CD4-positive, alpha-beta T cell treated with Interleukin-21 for 1 hour (primary cell): ENCODE measurements at places on chromosomes 4 and X.

GRCh38 chr4:88953400-88953799, 103.6 kb downstream of the FAM13A start:
- DNase-seq = no peak

DNA sequence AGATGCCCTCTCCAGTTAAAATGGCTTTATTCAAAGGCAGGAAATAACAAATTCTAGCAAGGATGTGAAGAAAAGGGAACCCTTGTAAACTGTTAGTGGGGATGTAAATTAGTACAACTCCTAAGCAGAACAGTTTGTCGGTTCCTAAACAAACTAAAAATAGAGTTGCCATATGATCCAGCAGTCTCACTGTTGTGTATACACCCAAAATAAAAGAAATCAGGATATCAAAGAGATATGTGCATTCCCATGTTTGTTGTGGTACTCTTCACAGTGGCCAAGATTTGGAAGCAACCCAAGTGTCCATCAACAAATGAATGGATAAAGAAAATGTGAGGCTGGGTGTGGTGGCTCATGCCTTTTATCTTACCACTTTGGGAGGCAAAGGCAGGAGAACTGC, 36.1 kb downstream of the ADH7 start:
- DNase-seq = no peak

GRCh38 chr4:55340266-55340665, 5.8 kb upstream of the SRD5A3 start:
- DNase-seq = no peak

GRCh38 chrX:131792789-131793462, 230.2 kb upstream of the STK26 start:
- no peak for DNase-seq

DNA sequence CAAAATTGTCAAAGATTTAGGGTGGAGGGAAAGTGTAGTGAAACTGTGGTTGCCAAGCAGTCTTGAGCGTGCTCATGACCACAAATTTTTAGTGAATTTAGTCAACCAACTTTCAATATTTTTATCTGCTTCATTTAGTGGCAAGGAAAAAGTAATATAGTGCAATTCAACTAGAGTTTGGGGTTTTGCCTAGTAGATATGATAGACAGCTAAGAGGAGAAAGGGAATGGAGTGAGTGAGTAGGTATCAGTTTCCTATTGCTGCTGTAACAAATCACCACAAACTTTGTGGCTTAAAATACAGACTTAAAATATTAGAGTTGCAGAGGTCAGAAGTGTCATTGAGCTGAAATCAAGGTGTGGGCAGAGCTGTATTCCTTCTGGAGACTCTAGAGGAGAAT, 3.7 kb upstream of the CT47C1 start:
- no peak for DNase-seq

DNA sequence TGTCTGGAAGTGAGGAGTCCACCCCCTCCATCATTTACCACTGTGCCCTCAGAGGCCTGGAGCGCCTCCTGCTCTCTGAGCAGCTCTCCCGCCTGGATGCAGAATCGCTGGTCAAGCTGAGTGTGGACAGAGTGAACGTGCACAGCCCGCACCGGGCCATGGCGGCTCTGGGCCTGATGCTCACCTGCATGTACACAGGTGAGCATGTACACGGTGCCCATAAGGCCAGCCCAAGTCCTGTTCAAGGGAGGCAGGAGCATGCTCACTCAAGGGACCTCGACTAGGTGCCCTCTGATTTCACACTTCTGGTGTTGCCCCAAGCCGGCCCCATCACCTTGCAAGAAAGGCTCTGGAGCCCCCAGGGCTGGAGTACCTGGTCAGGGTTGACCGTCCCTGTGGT, 13.4 kb upstream of the MSANTD1 start:
- DNase-seq = no peak

- no peak for DNase-seq
These were observed 52.5 kb downstream of the VGLL1 start for GRCh38 chrX:136584545-136584944.

DNA sequence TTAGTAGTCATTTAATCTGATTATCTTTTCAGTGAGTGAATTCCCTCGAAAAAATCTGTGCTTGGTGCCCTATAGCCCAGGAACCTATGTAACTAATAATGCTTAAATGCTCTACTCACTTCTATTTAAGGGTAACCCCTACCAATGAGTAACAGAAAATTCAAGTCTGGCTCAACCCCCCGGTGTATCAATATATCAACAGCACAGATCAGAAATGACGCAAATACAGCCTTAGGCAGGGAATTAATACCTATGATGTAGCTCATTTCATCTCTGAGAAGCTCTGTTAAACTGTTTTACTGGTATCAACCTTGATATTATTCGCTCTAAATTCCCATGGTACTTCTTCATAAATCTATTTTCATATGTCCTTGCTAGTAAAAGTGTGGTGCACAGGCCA, 28.6 kb downstream of the PDGFC start:
- DNase-seq = no peak

DNA sequence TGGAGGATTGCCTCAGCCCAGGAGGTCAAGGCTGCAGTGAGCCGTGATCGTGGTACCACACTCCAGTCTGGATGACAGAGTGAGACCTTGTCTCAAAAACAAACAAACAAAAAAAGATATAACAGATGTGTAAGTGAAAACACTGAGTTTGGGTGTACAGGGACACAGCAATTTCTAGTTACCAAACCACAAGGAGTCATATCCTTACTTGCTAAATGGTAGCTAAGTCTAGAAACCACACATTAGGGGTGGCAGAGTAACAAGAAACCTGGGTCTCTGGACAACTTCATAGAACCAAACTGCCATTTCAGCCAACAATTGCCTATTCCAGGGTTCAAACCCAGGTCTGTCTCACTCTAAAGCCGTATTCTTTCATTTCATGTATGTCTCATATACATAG, 20.8 kb downstream of the PPEF2 start:
- no peak for DNase-seq

GRCh38 chr4:129821073-129821472, 725.1 kb downstream of the C4orf33 start:
- no peak for DNase-seq

GRCh38 chr4:16858275-16858752, 40.1 kb downstream of the LDB2 start:
- no peak for DNase-seq

DNA sequence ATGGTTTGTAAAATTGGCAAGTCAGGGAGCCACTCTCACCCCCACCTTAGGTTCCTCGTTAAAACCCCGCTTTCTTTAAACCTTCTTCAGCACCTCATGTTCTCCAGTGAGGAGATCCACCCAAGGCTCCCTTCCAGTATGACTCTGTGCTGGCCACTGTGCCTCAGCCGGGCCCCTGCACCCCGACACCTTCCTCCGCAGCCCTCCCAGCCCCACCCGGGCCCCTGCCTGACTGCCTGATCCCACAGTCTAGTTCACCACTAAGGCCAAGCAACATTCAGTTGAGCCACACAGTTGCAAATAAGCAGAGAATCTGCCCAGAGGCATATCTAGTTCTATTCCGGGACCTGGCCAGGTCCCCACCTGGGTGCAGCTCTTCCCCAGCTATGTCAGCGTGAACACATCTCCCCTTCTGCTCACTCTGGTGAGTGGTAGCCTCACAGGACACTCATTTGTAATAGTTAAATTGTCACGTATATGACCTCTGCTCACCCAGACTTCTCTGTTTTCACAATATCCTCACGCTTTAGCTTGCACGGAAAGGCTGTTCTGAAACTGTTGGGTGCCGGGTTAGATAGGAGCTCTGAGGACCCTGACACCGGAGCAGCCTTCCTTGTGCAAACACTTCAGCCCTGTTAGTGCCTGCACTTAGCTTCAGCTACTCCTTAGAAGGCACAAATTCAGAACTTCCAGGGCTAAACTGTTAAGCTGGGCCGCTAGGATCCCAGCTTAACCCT, 146.8 kb downstream of the DCTD start:
- no peak for DNase-seq

GRCh38 chr4:137819964-137820383, 287.7 kb upstream of the PCDH18 start:
- no peak for DNase-seq

DNA sequence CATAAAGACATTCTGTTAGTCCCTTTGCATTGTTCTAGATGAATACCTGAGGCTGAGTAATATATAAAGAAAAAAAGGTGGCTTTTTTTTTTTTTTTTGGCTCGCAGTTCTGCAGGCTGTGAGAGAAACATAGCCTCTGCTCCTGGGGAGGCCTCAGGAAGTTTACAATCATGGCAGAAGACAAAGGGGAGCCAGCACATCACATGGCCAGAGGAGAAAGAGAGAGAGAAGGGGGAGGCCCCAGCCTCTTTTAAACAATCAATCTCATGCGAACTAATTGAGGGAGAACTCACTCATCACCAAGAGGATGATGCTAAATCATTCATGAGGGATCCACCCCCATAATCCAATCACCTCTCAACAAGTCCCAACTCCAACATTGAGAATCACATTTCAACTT, 364.0 kb upstream of the EPHA5 start:
- DNase-seq = no peak

- DNase-seq = no peak
These were observed 21.7 kb upstream of the DCLK2 start for GRCh38 chr4:150056569-150056968.

DNA sequence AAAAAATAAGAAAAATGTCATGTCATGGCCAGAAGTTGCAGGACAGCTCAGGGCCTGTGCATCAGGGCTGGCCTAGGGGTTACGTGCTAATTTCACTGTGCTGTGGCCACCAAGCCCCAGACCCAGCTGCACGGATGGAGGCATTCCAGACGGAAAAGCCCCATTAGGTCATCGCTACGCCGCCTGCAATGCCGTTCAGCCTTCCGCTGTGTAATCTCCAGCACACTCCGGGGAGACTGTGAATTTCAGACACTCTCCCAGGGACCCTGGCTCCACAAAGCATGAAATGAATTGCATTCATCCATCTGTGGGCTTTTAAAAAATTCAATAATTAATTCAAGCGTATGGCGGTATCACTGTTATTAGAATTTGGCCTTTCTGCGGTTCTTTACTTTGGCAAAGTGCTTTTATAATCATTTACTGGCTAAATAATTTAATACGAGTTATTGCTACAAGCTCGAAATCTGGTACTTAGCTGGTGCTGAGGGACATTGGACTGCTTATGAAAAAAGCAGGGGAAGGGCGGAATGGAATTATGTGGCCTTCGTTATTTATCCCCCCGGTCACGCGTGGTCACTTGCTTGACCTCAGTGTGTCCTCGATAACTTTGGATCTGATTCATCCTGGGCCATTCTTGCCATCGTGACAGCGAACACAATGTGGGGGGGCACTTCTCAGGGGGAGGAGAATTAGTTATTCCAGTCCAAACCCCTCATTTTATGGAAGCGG, 9.0 kb upstream of the NSG1 start:
- DNase-seq = no peak

DNA sequence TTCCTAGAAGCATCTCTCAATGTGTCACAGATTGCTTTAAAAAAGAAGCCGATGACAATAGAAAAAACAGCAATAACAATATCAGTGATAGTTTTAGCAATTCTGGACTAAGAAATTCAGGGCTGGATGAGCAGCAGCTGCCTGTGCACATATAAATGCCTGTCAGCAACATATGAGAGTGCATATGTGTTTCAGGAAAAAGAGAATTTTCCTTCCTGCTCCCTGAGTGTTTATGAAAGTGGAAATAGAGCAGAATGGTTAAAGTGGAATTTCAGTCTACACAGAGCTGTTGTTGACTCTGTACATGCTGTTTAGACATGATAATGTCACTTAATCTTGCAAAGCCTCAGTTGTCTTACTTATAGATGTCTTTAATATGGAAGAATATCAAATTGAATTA, 164.4 kb upstream of the PCDH7 start:
- DNase-seq = no peak

DNA sequence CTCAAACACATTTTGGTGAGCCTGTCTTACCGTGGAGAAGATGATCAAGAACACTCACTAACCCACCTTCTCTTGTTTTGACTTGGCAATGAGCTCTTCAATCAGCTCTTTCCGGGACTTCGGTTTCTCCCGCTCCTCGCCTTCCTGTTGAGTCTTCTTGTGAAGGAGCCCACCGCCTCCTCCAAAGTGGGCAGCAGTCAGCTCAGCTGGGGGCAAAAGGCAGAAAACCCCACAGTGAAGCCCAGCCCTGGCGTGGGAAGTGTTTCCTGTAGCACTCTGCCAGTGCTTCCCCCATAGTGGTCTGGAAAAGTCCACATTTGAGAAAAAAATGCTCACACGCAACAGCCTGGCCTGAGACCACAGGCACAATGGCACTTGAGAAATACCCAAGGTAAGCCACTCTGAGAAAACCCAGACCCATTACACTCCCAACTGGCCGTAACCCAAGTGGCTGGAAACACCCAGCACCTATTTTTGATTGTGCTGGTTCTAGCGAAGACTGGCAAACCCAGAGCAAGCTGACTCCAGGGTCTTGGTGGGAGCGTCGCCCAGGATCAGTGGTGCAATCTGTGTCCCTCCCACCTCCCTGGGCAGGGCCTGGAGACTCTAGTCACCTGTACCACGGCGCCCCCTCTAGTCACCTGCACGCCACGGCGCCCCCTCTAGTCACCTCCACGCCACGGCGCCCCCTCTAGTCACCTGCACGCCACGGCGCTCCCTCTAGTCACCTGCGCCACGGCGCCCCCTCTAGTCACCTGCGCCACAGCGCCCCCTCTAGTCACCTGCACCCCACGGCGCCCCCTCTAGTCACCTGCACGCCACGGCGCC, 8.6 kb downstream of the NOP14 start:
- DNase-seq = peak; percentile 62

GRCh38 chr4:67658302-67658701, 42.7 kb downstream of the UBA6 start:
- no peak for DNase-seq

DNA sequence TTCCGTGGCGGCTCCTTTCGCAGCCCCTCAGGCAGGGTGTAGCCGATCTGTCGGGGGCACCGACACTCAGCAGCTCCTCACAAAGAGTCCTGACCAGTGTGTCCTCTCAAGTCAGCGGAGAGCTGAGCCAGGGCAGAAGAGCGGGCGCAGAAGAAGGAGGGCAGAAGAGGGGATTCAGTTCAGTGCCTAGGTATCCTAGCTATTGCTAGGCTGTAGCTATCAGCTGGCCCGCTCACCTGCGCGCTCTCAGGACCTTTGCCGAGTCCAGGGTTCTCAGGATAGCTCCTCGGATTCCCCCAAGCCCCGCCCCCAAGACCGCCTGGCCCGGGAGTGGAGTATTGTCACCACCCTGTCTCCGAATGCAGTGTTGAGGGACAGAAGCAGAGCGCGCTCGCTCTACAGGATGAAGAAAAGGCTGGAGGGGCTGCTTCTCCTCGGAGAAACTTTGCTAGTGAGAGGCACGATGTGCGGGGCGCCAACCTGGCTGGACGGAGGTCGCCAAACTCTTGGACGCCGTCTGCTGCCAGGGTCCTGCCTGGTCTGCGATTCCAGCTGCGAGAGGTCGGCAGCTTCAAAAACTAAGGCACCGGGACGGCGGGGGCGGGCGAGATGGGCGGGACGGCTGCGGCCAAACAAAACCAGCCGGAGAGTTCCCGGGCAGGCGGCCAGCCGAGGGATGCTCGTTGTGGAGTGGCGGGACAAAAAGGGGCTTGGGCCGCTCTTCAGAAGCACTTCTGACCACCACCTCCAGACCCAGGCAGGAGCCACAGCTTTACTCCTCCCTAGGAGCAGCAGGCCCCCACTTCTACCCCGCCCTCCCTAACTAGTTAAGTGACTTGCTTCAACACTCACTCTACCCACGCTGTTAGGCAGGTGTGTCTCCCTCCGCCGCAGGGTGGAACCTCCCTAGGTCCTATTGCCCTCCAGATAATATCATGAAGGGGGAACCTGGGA, at the start of gene XKRX:
XKRX (minus strand) TSS at position 258 of the 954 bp plus-strand sequence. CDS start 613 bp downstream, outside the sequence.
- DNase-seq = peak; percentile 14

GRCh38 chr4:2462218-2462991, 6.5 kb upstream of the RNF4 start:
- peak; percentile 69 for DNase-seq

- DNase-seq = no peak
These were observed 29.5 kb downstream of the ABLIM2 start for GRCh38 chr4:8129136-8129535.

GRCh38 chrX:96405842-96406241, 278.8 kb upstream of the DIAPH2 start:
- no peak for DNase-seq
